ENCODE measurements at places on chromosomes 1 and 21.

- no peak for DNase-seq
Observed at GRCh38 chr1:182198006-182198605, 136.6 kb upstream of the ZNF648 start.

- DNase-seq = no peak
Observed at GRCh38 chr1:95506736-95507414, 272.9 kb downstream of the RWDD3 start.

- no peak for DNase-seq
Observed at GRCh38 chr21:44329086-44329889, 9.9 kb downstream of the CFAP410 start.

- DNase-seq = no peak
Observed at GRCh38 chr1:32709075-32709474, 6.5 kb upstream of the SYNC start.

- peak; percentile 68 for DNase-seq
Observed at GRCh38 chr1:246219508-246220030, 287.5 kb downstream of the SMYD3 start.

DNA sequence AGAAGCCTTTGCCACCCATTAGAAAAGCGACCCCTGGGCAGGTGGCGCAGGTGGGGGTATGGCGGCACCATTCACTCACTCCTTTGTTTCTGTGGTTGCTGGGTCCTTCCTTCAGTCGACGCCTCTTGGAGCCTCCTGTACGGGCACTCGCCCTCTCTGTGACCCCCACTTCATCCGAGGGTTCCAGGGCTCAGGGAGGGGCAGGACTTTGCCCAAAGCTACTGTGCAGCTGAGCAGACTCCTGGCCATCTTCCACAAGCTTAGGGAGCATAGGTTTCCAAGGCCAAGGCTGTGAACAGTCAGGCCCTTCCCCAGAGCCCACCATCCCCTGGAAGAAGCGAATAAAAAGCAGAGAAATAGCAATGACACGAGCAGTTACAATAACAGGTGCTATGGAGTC, 190.7 kb upstream of the ARHGEF16 start:
- no peak for DNase-seq

- no peak for DNase-seq
Observed at GRCh38 chr21:38661197-38661871, 144.4 kb upstream of the ETS2 start.

- DNase-seq = no peak
Observed at GRCh38 chr1:184096005-184096404, 44.5 kb downstream of the TSEN15 start.

- no peak for DNase-seq
Observed at GRCh38 chr1:228241259-228241658, 33.4 kb downstream of the OBSCN start.

DNA sequence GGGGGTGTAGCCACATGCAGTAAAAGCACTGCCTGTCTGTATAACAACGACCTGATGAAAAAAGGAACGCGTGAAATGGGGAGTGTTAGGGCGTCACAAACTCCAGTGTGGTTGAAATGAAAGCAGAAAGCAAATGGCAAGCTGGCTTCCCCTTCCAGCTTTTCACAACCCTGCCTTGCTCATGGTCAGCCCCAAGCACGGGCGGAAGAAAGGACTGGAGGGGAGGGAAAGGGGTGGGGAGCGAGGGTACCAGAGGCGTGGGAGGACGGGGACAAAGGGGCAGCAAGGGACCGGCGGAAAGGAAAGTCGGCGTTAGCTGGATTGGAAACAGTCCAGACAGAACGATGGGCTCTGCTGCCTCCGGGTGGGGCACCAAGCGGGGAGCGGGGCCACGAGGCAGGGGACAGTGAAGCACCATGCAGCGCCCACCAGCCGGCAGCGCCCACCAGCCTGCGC, 9.6 kb downstream of the VPS26C start:
- DNase-seq = peak; percentile 57

DNA sequence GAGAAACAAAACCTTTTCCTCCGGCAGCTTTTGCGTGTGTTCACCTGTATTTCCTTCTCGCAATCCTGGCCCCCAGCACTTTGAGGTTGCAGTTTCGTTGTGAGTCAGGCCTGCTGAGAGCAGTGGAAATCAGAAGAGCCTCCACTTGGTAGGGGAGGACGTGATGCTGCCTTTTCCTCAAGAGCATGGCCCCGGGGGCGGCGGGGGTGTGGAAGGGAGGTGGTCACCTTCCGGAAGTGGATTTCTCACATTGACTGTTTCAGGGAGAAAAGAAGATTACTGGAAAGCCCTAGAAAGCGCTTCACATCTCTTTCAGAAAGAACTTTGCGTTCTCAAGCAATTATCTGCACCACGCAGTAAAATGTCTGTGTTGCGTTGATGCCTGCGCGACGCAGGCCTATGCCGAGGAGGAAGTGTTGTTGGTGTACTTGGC, 12.2 kb upstream of the IL10 start:
- DNase-seq = no peak

DNA sequence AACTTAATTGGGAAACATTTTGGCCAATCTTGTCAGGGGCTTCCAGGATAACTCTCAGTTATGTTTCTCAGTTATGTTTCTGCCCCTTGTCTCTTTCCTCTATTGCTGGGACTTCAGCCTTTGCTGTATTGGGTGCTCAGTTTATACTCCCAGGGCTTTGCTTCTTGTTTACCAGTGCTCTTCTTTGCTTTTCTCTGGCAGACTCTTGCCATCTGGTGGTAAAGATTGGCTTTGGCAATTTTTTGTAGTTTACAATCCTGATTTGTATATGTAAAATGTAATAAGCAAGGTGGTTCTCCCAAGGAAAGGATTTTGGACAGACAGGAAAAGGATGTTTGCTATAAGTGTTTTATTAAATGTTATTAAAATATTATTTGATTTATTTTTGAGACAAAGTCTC, 37.9 kb downstream of the FABP3 start:
- peak; percentile 50 for DNase-seq

DNA sequence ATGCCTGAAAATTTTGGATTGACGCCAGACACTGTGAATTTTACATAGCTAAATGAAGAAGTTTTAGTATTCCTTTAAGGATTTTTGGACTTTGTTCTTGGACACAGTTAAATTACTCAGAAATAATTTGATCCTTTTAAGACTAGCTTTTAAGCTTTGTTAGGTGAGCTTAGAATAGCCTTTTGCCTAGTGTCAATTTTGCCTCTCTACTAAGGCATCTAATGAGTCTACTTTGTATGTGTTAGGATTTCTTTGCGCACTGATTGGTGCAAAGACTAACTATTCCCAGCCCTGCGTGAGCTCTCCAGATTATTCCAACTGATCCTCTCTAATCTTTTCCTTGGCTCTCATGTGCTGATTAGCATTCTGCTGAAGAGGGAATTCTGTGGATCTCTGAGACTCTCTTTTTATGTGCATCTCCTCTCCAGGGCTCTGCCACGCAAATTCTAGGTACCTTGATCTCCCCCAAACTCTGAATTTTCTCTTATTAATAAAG, 128.1 kb upstream of the BCL9 start:
- DNase-seq = no peak

DNA sequence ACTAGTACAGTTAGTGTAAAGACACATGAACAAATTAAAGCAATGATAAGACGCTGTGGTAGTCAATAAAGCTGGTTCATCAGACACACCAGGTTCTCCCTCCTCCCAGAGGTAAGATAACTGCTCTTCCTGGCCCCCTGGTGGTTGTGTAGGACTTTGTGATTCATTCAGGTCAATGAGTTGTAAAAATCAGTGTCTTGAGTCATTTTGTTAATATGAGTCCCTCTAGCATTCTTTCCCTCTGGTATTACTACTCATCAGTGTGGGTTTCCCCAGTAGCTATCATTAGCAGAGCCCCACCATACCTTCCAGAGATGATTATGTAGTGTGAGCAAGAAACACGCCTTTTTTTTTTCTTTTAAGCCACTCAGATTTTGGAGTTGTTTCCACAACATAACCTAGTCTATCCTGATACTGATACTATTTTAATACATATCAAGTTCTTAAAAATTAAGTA, 3.6 kb upstream of the SETDB1 start:
- DNase-seq = peak; percentile 70
